ENCODE measurements at places on chromosomes 16 and 17.

- DNase-seq, result no peak
Measured at GRCh38 chr17:47801906-47802305, 19.7 kb downstream of the OSBPL7 start.

DNA sequence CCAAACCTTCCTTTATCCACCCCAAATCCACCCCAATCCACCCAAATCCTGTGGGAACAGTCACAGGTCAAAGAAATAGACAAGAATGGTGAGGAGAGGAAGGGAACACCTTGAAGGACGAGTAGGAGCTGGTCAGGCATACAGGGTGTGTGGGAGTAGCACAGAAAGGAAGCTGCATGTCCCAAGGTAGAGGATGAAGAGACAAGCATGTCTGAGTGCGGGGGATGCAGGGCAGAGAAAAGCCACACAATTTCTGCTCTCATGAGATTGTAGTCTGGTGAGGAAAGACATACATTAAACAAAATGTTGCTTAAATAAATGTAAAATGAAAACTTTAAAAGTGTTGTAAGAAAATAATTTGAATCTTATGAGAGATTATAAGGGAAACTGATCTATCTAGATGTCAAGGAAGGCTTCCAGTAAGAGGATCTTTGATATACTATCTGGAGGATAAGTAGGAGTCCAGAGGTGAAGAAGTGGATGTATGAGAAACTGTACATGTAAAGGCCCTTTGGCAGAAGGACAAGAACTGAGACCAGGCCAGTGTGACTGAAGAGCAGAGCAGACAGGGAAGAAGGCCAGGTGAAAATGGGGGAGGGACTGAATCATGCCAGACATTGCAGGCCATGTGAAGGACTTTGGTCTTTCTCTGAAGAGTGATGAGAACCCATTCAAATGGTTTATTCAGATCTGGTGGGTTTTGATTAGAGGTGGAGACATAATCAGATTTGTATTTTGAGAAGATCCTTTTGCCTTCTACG, 18.6 kb downstream of the TMEM98 start:
- no peak for DNase-seq

- DNase-seq, result no peak
Measured at GRCh38 chr16:28283173-28283572, 9.2 kb upstream of the SBK1 start.

- DNase-seq, result no peak
Measured at GRCh38 chr17:58338454-58338840, 9.9 kb upstream of the TSPOAP1 start.

- no peak for DNase-seq
Measured at GRCh38 chr17:78488867-78489634, 88.1 kb downstream of the DNAH17 start.

DNA sequence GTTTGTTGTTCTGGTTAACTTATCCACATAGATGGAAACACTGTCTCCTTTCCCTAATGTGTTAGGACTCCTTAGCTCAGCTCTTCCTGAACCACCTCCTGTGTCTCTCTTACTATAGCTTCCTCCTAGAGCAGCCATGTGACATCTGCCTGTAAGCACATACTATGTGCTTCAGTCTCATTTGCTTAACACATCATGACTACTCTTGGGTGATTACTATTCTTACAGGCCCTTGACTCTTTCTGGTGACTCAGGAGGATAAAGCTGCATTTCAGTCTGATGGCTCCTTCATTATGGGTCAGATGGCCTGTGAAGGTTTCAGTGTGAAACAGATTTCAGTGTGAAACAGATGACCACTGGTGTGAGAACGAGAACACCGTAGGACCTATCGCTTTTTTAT, 320 bp upstream of the KRTAP4-2 start:
- no peak for DNase-seq

GRCh38 chr16:77277141-77277540, 77.9 kb downstream of the SYCE1L start:
- DNase-seq, result no peak

All from NCI-H345 (cell line).